ENCODE measurements at places on chromosomes 5 and 9.

DNA sequence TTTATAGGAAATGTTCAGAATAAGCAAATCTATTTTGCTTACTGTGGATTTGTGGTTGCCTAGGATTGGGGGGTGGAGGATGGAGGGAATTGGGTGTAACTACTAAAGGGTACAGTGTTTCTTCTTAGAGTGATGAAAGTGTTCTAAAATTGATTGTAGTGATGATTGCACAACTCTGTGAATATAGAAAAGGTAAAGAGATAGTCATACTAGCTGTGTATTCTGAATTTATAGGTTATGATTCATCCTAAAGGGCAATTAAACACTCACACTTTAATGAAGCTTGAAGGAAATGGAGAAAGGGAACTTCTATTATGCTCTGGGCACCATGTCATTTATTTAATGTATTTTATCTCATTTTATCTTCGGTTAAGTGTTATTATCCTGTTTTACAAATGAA lies 9.9 kb downstream of the TXNDC8 start:
- DNase-seq, result no peak

- DNase-seq, result no peak
Observed at GRCh38 chr5:37569466-37569865, 190.3 kb downstream of the WDR70 start.

- no peak for DNase-seq
Observed at GRCh38 chr5:24633715-24634325, 11.0 kb downstream of the CDH10 start.

DNA sequence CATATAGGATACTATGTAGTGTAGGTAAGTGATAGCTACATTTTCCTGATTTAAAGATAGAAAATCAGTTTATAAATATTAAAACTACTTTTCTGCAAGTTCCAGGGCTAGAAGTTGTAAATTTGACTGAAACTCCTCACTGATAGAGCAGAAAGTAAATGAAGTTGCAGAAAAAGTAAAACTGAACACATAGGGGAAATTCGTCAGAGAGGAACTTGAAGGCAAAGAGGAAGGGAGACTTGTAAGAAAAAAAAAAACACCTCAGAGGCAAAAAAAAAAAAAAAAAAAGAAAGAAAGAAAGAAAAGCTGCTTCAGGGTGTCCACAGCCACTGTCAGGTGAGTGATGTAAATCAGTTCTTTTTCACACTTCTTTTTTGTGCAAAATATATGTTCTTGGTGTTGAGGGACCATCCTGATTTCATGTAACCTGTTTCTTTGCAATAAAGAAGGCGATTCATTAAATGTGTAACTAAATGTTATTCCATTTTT lies 336.2 kb upstream of the ZNF462 start:
- no peak for DNase-seq

DNA sequence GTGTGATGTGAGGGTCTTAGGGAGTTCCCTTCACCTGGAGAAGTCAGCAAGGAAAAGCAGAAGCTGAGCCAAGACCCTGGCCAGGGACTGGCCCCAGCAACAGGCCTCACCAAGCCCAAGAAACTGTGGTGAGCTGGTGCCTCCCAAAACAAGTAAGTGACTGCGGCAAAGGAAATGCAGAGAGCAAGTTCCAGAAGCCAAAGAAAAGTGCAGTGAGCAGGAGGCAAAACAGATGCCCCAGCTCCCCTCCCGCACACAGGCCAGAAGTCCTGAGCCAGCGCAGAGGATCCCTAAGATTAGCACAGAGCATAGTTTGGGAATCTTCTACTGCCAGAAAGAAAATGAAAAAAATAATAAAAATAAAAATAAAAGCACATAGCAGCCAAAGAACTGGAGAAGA lies 13.2 kb downstream of the MED27 start:
- DNase-seq, result no peak
